ENCODE measurements at places on chromosomes 6 and 20.

DNA sequence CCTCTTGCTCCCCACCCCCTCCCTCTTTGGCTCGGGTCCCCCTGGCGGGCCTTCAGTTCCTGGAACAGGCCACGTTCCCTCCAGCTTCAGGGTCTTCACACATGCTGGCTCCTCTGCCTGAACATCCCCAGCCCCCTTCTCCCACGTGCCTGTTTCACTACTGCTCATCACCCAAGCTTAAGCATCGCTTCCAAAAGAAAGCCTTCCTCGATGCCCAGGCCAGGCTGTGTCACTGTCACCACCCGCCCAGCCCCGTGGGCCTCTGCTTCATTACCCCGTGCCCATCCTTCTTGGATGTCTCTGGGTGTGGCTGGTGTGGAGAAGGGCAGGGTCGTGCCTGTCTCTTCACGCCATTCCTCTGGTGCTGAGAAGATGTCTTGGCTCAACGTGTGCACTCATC lies 2.8 kb downstream of the DLGAP4 start:
- no peak for DNase-seq

DNA sequence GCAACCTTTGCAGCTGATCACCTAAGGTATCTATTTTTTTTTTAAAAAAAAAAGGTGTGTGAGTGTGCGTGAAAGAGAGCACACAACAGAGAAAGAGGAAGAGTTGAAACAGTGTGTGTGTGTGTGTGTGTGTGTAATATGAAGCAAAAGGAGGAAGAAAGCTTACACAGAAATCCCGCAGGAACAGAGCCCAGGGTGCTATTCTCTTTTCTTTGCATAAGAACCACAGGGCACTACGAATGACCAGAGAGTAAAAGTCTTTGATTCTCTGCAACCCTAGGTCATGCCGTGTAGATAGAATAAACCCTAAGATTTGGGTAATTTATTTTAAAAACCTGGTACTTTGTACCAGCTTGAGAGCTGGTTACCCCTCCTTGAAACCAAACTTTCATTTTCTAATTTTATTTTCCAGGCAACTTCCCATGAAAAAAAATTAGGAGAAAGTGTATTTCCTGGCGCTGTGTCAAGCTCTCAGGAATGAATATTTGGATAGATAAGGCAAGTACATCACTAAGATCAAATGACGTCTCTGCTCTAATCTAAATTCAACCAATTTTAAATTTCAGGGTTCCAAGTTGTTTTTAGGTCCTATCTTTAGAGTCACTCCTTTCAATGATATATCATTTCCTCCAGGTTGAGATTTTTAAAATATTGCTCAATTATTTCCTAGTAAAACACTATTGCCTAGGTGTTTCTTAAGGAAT lies 47.9 kb upstream of the ID4 start:
- no peak for DNase-seq

DNA sequence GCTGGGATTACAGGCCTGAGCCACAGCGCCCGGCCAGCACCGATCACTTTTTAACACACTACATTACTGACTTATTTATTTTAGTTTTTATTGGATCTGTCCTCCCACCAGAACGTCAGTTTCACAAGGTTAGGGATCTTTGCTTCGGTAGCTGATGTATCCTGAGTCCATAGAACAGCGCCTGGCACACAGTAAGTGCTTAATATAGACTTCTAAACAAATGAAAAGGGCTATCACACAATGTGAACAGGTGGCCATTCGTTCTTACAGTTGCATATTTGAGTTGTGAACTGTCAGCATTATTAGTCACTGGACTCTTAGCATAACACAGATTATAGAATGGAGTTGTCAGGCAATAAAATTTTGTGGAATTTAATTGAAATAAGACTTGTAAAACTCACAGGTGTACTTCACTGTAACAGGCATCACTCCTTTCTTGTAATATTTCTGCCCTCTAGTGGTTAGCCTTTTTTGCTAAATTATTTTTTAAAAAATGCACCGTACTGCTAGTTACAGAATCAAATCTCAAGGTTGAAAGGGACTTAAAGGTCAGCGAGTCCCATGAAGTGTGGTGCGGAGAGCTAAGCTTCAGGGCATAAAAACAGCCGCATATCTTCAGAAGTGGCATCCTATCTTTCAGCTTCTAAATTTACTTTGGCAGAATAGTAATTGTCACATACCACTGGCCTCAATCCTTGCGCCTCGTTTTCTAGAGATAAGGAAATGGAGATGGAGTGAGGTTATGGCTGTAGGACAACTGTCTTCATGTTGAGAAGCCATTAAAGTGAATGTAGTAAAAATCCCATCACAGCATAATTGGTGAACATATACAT lies 3.4 kb upstream of the TBC1D7 start:
- no peak for DNase-seq

DNA sequence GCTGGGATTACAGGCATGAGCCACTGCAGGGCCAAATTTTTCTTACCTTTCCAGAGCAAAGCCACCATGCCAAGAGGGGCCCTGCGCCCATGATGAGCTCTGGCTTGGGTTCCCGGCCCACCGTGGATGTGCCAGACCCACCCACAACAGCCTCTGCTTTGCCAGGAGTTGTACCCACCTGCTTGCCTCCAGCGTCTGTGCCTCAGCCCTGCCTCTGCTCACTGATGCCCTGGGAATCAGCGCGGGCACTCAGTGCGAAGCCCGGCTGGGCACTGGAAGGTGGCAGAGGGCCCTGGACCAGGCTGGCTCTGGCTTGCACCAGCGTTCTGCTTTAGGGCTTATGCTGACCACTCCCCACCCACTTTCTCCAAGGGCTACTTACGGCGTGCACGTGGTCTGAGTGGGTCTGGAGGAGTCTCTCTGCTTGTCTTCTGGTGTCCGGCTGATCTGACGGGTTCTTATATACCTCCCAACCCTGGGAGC lies at the start of gene MLN:
Gene MLN (minus strand): TSS at position 433 of the 483 bp plus-strand sequence. CDS start 2,840 bp downstream, outside the sequence.
- DNase-seq: no peak

GRCh38 chr6:142361779-142362750 lies 60.3 kb downstream of the ADGRG6 start:
- no peak for DNase-seq

- DNase-seq: no peak
Measured at GRCh38 chr6:162999575-163000285, 272.0 kb downstream of the PACRG start.

Data from caudate nucleus (tissue), 63 donors.